ENCODE measurements at places on chromosomes 6 and 20. TPM values are rescaled to one million over a fixed set of nuclear protein-coding genes. Genes with fewer than 3 reads are reported as not detected.
A peak's percentile ranks its signal among the peaks of the same experiment; 100 is the strongest.

GRCh38 chr6:72524011-72524645 lies 97.7 kb upstream of the KCNQ5 start:
- H3K27ac ChIP-seq = no peak overlapping the region
- no peaks in the 10 kb centered on the region for H3K36me3 ChIP-seq
- H3K4me3 ChIP-seq = no peak overlapping the region
- no peaks in the 10 kb centered on the region for H3K27me3 ChIP-seq

- peaks cover 9% of the 10 kb centered on the region for H3K4me1 ChIP-seq
- H3K36me3 ChIP-seq = no peaks in the 10 kb centered on the region
- no peaks in the 10 kb centered on the region for H3K27me3 ChIP-seq
- H3K4me3 ChIP-seq = no peak overlapping the region
- no peak for DNase-seq
Measured at GRCh38 chr6:144159223-144159622, 8.9 kb downstream of the STX11 start.

RMND1 gene
- total RNA-seq = 13.2 TPM

- no peak overlapping the region for H3K27ac ChIP-seq
- H3K27me3 ChIP-seq = no peaks in the 10 kb centered on the region
- H3K4me3 ChIP-seq = no peak overlapping the region
- DNase-seq = no peak
- no peaks in the 10 kb centered on the region for H3K36me3 ChIP-seq
Measured at GRCh38 chr6:2563635-2564034, 187.1 kb downstream of the MYLK4 start.

GRCh38 chr20:32470025-32470861 lies 112.1 kb downstream of the ASXL1 start:
- H3K4me1 ChIP-seq = peaks cover 63% of the 10 kb centered on the region
- DNase-seq = peak; percentile 63
- H3K36me3 ChIP-seq = peaks cover 80% of the 10 kb centered on the region
- no peaks in the 10 kb centered on the region for H3K27me3 ChIP-seq
- H3K4me3 ChIP-seq = no peak overlapping the region

DNA sequence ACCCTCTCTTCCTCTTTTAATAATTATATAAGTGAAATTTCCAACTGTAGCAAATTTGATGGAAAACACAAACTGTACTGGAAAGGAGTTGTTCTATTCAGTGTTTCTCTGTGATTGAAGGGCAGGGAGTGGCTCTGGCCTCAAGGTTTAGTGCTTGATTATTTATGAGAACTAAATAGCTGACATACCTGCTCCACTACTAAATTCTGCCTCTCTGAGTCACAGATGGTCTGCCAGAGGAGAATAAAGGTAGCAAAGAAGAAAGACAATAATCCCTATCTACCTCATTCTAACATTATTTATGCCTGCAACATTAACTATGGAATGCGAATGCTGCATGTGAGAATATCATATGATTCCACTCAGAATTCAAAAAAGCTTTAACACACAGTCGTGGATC lies 9.3 kb downstream of the BMP5 start:
- DNase-seq = peak; percentile 43
- H3K36me3 ChIP-seq = peaks cover 6% of the 10 kb centered on the region
- no peaks in the 10 kb centered on the region for H3K27me3 ChIP-seq

PLCB1 gene
- total RNA-seq = 6.0 TPM

DNA sequence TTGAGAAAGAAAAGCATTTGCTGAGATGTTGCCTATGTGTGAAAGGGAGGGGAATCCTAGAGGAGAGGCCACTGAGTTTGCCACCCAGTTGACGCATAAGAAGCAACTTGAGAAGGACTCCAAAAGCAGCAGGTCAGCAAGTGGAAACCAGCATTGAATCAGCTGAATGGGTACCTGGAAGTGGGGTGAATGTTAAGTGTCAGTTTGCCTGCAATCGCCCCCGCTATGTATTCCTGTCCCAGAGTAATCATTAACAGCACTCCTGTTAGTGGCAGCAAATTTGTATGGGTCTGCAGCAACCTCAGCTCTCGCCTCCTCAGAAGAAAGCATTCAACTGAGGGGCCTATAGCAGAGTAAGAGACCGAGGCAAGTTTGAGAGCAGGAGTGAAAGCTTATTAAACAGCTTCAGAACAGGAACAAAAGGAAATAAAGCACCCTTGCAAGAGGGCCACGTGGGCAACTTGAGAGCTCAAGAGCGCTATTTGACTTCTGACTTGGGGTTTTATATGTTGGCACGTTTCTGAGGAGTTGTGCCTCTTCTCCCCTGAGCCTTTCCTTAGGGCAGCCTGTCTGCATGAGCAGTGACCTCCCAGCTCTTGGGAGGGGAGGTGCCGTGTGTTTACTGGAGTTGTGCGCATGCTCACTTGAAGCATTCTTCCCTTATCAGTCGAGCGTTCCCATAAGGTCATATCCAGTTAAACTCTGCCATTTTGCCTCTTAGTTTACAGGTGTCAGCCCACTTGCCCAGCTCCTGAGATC lies 122.6 kb upstream of the PHACTR1 start:
- peak overlapping the region; percentile 26 for H3K4me3 ChIP-seq
- H3K27ac ChIP-seq = peak overlapping the region; percentile 87
- no peaks in the 10 kb centered on the region for H3K4me1 ChIP-seq

DNA sequence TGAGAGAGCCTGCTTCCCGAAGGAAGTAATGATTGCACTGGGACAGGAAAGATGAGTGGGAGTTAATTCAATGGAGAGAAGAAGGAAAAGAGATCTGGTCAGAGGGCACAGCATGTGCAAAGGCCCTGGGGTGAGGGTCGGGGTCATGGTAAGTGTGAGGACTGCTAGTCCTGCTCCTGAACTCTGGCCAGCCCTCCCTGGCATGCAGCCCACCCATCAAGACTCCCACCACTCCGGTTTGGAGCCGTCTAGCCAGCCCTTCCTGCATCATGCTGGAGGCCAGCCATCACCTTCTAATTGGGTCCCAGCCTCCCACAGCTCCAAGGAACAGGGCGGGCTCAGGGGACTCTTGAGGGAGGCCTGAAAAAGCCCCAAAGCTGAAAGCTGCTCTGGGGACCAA lies 42.1 kb downstream of the SRSF3 start:
- H3K27me3 ChIP-seq = no peaks in the 10 kb centered on the region
- peaks cover 20% of the 10 kb centered on the region for H3K4me1 ChIP-seq
- DNase-seq = no peak
- H3K36me3 ChIP-seq = no peaks in the 10 kb centered on the region

GRCh38 chr6:2755456-2755855 lies 4.7 kb upstream of the MYLK4 start:
- DNase-seq = no peak
- no peaks in the 10 kb centered on the region for H3K27me3 ChIP-seq
- no peak overlapping the region for H3K4me3 ChIP-seq
- H3K36me3 ChIP-seq = peaks cover under 1% of the 10 kb centered on the region

DNA sequence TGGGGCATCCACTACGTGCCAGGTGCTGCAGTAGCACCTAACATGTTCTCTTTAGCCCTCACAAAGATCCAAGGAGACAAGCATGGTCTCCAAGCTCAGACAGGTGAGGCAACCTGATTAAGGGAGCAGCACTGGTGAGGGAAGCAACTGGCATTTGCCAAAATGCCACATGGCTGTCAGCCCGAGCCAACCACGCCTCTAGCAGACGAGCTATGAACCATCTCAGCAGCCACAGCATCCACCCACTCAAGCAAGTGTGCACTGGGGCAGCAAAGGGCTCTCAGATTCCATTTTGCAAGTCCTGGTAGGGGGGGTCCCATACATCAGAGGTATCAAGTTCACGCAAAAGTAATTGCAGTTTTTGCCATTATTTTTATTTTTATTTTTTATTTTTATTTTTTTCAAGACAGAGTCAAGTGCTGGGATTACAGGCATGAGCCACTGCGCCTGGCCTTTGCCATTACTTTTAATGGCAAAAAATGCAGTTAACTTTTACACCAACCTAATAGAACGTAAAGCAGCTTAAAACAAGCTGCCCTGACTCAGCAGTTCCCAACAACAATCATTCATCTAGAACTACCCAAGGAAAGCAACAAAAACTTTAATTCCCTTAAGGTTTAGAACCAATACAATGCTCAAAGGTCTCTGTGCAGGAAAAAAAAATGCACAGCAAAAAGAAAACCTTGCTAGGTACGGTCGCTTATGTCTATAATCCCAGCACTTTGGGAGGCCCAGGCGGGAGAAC lies 36.3 kb upstream of the SPDEF start:
- H3K27me3 ChIP-seq = no peaks in the 10 kb centered on the region
- H3K36me3 ChIP-seq = peaks cover 15% of the 10 kb centered on the region
- no peak overlapping the region for H3K27ac ChIP-seq
- peaks cover 15% of the 10 kb centered on the region for H3K4me1 ChIP-seq

TBX18 gene
- total RNA-seq = 49.2 TPM

- no peak overlapping the region for H3K27ac ChIP-seq
- DNase-seq = no peak
- no peaks in the 10 kb centered on the region for H3K4me1 ChIP-seq
Measured at GRCh38 chr20:48324744-48325143, 503.1 kb downstream of the PREX1 start.

DNA sequence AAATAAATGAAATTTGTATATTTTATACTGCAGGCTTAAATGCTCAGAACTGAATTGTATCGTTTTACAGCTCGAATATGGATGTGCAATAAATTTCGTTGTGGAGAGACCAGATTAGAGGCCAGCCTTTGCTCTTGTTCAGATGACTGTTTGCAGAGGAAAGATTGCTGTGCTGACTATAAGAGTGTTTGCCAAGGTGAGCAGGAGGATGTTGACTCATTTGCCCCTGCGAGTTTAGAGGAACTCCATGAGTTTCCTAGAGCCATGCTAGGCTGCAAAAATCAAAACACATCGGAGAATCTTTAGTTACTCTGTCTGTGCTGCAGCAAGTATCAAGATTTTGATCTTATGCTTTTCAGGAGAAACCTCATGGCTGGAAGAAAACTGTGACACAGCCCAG lies 15.4 kb downstream of the ENPP3 start:
- H3K27ac ChIP-seq = no peak overlapping the region
- H3K27me3 ChIP-seq = no peaks in the 10 kb centered on the region
- DNase-seq = peak; percentile 33
- no peak overlapping the region for H3K4me3 ChIP-seq
- peaks cover 17% of the 10 kb centered on the region for H3K4me1 ChIP-seq
- H3K36me3 ChIP-seq = no peaks in the 10 kb centered on the region

- no peaks in the 10 kb centered on the region for H3K36me3 ChIP-seq
- no peaks in the 10 kb centered on the region for H3K4me1 ChIP-seq
- no peak overlapping the region for H3K4me3 ChIP-seq
- DNase-seq = no peak
- no peak overlapping the region for H3K27ac ChIP-seq
- H3K27me3 ChIP-seq = no peaks in the 10 kb centered on the region
Measured at GRCh38 chr6:21420146-21420878, 173.2 kb upstream of the SOX4 start.

- no peaks in the 10 kb centered on the region for H3K27me3 ChIP-seq
- H3K36me3 ChIP-seq = peaks cover 11% of the 10 kb centered on the region
- H3K27ac ChIP-seq = no peak overlapping the region
- no peak overlapping the region for H3K4me3 ChIP-seq
Measured at GRCh38 chr20:63230800-63231268, 4.9 kb upstream of the BIRC7 start.

GINS1 gene
- total RNA-seq = 10.3 TPM

DNA sequence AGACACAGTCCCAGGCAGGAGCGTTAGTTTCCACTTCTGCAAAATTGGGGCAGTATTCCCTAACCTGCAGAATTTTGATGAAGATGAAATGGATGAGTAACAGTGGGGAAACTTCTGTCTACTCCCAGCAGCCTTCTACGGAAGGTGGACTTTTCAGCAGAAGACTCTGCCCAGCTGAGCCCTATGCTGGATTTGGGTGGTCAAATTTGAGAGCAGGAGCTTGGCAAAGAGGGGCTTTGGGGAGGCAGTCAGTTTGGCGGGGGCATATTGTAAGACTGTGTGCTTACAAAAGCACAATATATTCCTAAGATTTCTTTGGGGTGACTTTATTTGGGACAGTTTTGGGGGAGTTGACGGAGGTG lies 5.4 kb upstream of the SDCBP2 start:
- no peak overlapping the region for H3K4me3 ChIP-seq
- H3K4me1 ChIP-seq = peaks cover 22% of the 10 kb centered on the region
- peaks cover 20% of the 10 kb centered on the region for H3K36me3 ChIP-seq
- H3K27ac ChIP-seq = no peak overlapping the region

DNA sequence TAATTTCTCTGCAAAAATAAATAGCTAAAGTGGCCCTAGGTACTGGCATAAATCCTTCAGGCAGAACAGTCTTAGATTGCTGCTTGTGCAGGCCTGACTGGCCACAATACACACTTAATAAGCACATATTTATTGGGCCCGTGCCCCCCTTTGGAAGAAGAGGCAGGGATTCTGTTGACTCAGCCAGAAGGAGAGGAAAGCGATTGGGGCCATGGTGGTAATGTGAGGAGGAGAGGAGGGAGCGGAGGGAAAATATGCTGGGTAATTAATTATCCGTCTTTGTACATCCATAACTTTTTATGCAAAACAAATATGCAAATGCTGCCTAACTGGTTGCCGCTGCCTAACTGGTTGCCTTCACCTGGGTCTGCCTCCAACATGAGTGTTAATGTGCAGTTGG lies 36.2 kb downstream of the CD40 start:
- no peak overlapping the region for H3K4me3 ChIP-seq
- H3K27ac ChIP-seq = no peak overlapping the region
- H3K36me3 ChIP-seq = no peaks in the 10 kb centered on the region
- H3K4me1 ChIP-seq = no peaks in the 10 kb centered on the region

ERMARD gene
- 16.2 TPM for total RNA-seq

DSN1 gene
- total RNA-seq = 42.5 TPM

DNA sequence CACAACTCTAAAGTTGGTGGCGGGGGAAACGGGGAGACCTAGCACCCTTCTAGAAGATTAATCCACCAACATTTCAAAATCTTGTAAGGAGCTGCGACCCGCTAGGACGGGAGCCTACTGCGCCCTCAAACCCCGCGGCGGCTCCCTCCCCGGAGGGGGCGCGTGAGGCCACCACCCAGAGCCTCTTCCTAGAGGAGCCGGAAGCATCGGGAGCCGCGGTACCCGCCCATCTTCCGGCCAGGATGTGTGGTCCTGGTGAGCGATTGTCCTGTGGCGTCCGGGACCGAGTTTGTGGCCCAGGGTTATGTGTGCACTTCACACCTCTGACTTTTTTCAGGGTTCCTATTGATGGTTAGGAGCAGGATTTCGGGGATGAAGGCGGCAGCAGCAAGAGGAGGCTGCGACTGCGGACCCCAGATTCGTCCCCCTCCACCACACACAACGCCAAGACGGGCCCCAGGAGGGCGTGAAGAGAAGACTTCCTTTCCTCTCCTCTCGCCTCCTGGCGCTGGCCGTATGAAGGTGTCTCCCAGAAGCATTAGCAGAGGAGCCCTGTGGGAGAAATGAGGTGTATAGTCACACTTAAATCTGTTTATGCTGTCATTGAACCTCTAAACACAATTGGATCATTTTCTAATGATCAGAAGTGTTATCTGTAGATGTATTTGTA lies 10.7 kb downstream of the ZNF165 start:
- no peaks in the 10 kb centered on the region for H3K4me1 ChIP-seq
- no peak for DNase-seq
- no peak overlapping the region for H3K27ac ChIP-seq
- H3K27me3 ChIP-seq = no peaks in the 10 kb centered on the region
- H3K4me3 ChIP-seq = no peak overlapping the region

DNA sequence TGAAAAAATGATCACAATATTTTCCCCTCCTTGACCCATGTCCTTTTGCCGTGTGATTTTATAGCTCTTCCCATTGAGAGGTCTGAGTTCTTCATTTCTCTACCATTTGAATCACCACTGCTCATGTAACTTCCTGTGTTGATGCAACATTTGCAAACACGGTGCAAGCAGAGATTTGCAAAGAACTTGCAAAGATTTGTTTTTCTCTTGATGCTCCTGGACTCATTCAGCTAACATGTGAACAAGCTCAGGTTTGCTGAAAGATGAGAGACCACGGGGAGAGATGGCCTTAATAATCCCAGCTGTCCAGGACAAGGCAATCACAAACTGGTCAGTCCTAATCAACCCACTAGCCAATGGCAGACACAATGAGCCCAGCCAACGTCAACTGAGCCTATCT lies 8.6 kb downstream of the VNN2 start:
- DNase-seq = no peak
- peaks cover 24% of the 10 kb centered on the region for H3K4me1 ChIP-seq
- H3K36me3 ChIP-seq = no peaks in the 10 kb centered on the region
- peak overlapping the region; percentile 22 for H3K27ac ChIP-seq
- H3K4me3 ChIP-seq = no peak overlapping the region
